SK-N-DZ (cell line): ENCODE measurements at places on chromosomes 13 and 19.
A peak's percentile ranks its signal among the peaks of the same experiment; 100 is the strongest.

DNA sequence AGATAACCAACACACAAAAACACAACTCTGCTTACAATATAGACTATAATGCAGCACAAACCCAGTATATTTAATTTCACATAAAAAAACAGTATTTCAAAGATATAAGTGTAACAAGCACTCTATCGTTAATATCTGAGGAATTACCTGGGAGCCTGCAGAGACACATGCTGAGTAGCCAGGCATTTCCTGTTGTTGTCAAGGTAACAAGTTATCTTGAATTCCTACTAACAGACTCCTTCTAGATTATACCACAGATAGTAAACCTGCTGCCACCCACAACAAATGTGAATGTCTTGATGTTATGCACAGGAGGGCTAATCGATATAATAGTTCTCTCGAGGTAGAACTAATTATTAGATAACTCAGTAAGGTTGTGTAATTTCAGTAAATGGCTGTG, 826.0 kb upstream of the PRR20A start:
- DNase-seq = peak; percentile 17

GRCh38 chr13:113232208-113233003, 23.0 kb downstream of the CUL4A start:
- no peak for DNase-seq

GRCh38 chr13:45721203-45721731, 19.1 kb downstream of the CBY2 start:
- DNase-seq = no peak

GRCh38 chr19:2270423-2271233, 11.3 kb downstream of the PEAK3 start:
- no peak for DNase-seq

- DNase-seq = no peak
Measured at GRCh38 chr13:80469853-80470381, 129.0 kb upstream of the SPRY2 start.

DNA sequence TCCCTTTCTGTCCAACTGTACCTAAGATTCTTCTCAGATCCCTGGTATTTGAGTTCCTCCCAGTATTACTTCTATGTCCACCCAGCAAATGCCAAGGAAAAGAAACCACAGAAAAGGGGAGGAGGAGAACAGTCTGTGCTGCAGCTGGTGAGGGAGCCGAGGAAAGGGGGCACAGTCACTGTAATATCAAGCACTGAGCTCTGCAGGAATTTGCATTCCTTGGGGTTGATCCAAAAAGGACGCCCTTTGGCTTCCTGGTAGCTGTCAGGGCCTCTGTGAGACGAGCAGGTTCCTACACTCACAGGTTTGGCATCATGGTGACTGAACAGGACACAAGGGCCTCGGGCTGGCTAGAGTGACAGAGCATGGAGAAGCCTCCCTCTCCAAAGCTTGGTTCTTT, 273.4 kb downstream of the NHLRC3 start:
- DNase-seq = no peak

DNA sequence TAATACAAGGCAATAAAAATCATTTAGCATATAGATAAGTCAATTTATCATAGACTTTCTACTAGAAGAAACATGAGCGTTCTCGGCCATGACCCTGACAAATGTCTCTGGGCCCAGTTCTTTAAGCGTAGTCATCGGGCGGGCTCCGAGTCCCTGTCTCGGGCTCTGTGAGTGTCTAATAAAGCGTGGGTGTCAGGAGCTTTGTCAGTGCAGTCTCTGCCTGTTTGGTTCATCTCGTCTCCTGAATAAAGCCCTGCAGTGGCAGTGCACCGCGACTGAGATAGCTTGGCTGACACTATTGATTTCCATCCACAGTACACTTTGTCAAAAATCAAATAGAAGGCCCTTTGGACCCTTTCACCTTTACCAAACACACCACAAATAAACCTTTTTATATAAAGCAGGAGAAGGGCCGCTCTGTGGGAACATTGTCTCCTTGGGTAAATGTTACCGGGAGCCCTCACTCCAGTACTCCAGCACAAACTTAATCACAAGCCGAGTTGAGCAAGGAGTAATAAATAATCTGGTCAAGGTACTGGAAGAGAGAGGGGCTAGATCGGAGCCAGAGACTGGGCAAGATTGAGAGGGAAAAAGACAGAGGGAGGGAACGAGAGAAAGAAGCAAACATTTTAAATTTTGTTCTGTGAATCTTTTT, 368.2 kb upstream of the TSHZ3 start:
- DNase-seq = no peak

DNA sequence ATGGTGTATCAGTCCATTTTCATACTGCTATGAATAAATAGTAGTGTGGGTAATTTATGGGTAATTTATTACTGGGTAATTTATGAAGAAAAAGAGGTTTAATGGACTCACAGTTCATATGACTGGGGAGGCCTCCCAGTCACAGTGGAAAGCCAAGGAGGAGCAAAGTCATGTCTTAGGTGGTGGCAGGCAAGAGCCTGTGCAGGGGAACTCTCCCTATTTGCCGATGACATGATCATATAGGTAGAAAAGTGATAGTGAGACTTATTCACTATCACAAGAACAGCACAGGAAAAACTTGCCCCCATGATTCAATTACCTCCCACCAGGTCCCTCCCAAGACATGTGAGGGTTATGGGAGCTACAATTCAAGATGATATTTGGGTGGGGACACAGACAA, 1137.7 kb downstream of the UQCRFS1 start:
- DNase-seq = no peak

- no peak for DNase-seq
Measured at GRCh38 chr19:19049406-19049805, 14.4 kb upstream of the SLC25A42 start.

DNA sequence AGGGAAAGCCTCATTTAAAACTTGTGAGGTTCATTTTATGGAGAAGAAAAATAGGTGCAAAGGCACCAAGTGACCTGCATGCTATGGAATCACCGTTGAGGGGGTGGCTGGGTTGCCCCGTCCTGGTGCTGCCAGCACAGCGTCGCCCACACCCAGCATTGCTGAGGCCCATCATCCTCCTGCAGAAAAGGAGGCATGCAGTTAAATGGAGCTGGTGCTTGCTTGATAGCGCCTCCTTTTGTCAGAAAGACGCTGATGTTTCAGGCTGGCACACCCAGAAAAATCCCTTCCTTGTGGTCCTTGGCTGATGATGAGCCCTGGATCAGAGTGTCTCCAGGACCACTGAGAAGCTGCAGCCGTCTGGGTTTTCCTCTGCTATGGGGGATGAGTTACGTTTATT, 36.9 kb downstream of the DHRS12 start:
- DNase-seq = no peak

DNA sequence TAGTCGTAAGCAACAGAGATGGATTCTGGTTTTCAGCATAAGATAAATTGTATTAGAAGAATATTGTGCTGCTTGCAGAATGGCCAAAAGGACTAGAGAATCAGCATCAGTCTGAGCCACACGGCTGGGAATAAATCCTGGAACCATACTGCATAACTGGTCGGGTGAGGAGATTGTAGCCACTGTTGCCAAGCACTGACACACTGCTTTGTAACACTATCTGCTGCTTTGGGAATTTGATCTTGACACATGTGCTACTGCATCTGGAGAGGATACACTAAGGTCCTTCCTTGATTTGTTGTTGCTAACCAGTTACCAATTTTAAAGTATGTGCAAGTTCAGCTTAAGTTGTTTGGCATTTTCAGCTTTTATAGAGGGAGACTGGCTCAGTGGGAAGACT, 1.9 kb downstream of the HNRNPA1L2 start:
- DNase-seq = no peak

- no peak for DNase-seq
Measured at GRCh38 chr19:27776020-27776419, 1436.9 kb downstream of the UQCRFS1 start.
